Activated naive CD4-positive, alpha-beta T cell treated with anti-CD3 and anti-CD28 coated beads, Interleukin-2, amount 50 U/mL, for 16 hours (primary cell): ENCODE measurements at places on chromosomes 2 and 18.

DNA sequence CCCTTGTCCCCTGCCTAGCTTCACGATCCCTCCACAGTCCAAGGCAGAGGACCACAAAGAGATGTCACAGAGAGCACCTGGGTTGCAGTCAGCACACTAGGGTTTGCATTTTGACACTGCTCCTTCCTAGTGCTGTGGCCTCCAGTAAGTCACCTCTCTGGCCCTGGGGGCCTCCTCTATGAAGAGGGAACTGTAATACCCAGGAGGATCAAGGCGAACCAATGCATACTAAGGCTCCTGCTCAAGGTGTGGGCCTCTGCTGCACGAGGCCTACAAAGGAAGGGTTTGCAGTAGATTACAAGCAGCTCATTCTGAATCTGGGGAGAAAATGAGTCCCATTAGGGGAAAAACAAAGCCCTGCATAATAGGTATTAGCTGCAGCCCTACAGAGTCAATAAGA lies 72.3 kb upstream of the FZD7 start:
- DNase-seq = no peak

DNA sequence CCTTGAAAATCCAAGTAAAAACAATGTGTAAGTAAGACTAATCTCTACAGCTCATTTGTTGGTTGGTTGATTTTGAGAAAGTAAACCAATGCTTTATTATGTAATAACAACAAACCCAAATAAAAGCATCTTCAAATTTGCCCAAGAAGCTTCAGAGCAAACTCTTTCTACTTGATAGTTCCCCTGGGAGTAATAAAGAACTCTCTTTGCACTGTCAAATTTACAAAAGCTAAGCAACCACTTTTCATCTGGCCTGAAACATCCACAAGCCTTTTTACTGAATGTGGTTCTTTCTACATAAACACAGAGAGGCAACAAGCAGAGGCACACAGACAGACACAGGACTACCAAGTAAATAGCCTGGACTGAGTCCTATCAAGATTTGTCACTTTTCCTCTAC lies 28.8 kb upstream of the CACNB4 start:
- no peak for DNase-seq

DNA sequence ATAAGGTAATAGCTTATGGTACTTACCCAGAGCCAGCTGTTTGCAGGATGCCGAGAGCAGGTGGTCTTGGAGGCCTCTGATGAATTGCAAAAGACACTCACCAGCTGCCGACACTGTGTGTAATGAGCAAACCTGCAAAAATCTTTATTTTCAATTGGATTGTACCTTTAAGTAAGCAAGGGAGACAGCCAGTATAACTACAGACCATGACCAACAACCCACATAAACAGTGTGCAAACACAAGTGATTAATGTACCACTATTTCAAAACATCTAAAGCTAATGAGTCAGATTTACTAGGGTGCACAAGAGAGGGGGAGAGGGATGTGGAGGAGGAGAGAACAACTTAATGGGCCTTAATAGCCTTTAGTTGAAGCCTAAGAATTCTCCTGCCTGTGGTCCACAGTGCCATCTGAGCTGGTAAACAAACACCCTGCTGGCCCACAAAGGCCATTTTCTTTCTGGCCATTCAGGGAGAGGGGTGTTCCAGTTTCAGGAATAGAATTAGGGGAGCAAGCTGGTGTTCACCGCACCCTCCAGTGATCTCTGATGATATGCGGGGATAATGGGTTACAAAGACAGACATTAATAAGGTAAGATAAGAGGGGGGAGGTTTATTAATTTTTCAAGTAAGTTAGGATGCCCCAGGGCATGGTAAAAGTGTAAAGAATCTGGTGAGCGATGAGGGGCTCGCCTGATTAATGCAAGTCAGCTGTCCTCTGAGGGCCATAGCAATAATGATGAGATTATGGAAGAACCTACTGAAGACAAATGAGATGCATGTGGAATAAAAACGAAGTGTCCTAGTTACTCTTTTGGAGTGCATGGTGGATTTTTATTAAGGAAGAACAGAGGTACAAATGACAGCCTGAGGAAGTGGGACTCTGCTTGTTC lies 196.4 kb downstream of the HRH4 start:
- no peak for DNase-seq

GRCh38 chr2:211449819-211450218 lies 893.4 kb downstream of the CPS1 start:
- DNase-seq = no peak

- no peak for DNase-seq
These were observed 58.7 kb upstream of the CDH20 start for GRCh38 chr18:61274416-61274960.

DNA sequence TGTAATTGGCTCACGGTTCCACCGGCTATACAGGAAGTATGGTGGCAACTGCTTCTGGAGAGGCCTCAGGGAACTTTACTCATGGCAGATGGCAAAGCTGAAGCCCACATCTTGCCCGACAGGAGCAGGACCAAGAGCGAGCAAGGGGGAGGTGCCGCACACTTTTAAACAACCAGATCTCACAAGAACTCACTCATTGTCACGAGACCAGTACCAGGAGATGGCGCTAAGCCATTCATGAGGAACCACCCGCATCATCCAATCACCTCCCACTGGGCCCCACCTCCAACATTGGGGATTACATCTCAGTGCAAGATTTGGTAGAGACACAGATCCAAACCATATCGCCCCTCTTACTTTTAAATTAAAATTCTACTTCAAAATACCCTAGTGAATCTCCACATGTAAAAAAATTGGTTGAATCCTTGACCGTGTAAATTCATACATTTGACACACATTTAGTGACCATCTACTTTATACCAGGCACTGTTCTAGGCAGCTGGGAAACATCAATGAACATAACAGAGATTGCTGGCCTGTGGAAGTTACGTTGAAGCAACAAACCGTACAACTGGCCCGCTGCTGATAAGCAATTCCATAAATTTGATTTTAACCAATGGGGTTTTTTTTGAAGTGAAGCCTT lies 87.6 kb downstream of the ALPK2 start:
- DNase-seq = no peak

GRCh38 chr18:22564036-22564435 lies 146.3 kb upstream of the CTAGE1 start:
- no peak for DNase-seq
